Calu3 (cell line): ENCODE measurements at places on chromosomes 12 and 14.

- H3K4me3 ChIP-seq: no peak overlapping the region
- no peaks in the 10 kb centered on the region for H3K36me3 ChIP-seq
- no peak overlapping the region for H3K27ac ChIP-seq
- no peak for DNase-seq
Measured at GRCh38 chr14:85536833-85537190, 6.9 kb downstream of the FLRT2 start.

- peaks cover 100% of the 10 kb centered on the region for H3K27me3 ChIP-seq
- H3K4me1 ChIP-seq: peaks cover 9% of the 10 kb centered on the region
- H3K36me3 ChIP-seq: no peaks in the 10 kb centered on the region
Measured at GRCh38 chr12:53949631-53950436, 4.9 kb upstream of the HOXC12 start.

- H3K27me3 ChIP-seq: no peaks in the 10 kb centered on the region
- no peaks in the 10 kb centered on the region for H3K36me3 ChIP-seq
- no peak overlapping the region for H3K4me3 ChIP-seq
- no peaks in the 10 kb centered on the region for H3K4me1 ChIP-seq
Measured at GRCh38 chr12:60231976-60232907, 636.4 kb downstream of the SLC16A7 start.

DNA sequence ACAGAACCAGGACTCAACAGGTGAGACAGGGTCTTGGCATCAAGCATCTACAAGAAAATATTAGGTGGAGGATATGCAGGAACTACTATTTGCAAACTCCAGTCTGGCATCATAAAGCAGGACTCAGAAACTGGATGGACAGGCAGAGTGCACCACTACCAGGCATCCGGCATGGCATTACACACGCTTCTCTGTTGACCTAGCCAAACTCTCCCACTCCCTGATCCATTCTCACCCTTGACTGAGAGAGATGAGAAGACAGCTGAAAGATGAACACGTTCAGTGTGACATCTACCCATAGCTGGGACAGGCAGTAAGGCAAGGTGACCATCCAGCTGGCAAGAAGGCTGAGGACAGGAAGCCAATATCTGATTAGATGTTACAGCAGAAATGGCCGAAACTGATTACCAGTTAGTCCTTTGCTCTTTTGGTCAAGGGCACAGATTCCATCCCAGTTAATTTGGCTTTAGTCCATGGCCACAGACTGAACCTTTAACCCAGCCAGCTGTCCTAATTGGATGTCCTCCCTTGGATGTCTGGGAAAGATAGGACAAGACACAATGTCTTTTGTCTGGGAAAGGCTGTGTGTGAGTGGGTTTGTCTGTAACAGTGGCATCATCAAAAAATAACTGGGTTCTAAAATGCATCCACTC, 71.6 kb downstream of the BBS10 start:
- no peaks in the 10 kb centered on the region for H3K36me3 ChIP-seq
- no peaks in the 10 kb centered on the region for H3K27me3 ChIP-seq
- H3K27ac ChIP-seq: no peak overlapping the region
- no peak for DNase-seq
- H3K4me1 ChIP-seq: no peaks in the 10 kb centered on the region

DNA sequence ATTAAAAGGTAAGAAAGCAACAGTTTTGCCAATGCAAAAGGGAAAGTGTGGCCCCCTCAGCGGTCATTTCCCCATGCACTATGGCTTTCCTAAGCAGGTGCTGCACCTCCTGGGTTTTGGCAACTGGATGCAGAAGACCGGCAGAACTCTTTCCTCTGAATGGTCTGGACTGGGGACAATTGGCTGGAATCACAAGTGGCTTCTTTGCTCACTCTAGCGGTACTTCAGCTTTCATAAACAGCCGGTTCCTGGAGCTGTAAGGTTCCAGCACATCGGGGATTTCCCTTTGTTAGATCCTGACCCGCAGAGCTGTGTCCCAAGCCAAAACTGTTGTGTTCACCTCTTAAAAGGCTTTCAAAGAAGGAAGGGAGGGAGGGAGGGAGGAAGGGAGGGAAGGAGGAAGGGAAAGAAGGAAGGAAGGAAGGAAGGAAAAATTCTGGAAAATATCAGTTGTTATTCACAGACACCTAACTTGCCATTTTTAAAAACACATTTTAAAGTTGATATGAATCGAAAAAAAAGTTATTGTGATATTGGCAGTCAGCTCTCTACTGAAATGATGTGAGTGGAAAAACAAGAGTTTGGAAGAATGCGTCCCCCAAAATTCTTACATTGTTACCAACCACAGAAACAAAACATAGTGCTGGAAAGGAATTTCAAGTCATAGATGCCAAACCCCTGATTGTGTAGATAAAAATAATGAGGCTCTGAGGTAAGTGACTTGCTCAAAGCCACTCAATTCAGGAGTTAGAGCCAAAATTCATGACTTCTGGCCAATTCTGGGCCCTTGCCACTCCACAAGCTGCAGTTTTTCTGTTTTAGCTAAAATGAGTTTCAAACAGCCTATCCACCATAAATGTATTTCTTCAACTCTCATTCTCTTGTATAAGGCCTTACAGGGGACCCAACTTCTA, 220.6 kb upstream of the HMGA2 start:
- peaks cover 80% of the 10 kb centered on the region for H3K4me1 ChIP-seq
- DNase-seq: peak; percentile 57
- peaks cover 11% of the 10 kb centered on the region for H3K36me3 ChIP-seq
- no peaks in the 10 kb centered on the region for H3K27me3 ChIP-seq
- H3K4me3 ChIP-seq: peak overlapping the region; percentile 68

- no peak overlapping the region for H3K4me3 ChIP-seq
- DNase-seq: no peak
- H3K27ac ChIP-seq: no peak overlapping the region
- peaks cover 34% of the 10 kb centered on the region for H3K4me1 ChIP-seq
Measured at GRCh38 chr14:59303216-59303615, 114.7 kb downstream of the DAAM1 start.

DNA sequence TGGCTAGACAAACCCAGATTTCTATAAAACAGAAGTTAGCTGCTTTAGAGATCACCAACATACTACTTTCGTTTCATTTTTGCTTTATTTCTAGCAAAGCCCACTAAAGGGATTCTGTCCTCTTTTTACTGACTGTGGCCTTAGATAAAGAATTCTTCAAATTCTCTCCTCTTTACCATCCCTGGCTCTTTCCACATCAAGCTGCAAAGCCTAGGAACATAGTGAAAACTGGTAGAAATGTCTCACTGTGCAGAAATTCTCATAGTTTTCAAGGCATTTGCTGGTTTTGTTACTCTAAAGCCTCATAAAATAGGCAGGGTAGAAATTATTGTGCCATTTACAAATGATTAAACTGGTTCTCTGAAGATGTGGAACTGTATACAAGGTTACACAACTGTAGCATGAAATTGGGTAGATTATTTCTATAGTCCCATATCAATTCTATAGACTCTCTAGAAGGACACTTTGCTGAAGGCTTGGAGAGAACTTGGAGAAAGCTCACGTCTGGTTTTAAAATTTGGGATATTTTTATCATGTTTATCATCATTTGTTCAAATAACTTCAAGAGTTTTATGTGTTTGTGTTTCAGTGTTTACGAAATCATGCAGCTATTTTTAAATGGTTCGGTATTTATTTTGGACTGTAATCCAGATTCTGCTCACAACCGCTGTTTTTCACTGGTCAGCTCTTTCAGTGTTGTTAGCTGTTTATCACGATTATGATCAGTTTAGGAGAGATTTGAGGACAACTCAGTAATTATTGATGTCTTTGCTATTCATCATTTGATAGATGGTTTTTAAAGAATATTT, 36.7 kb upstream of the CSRP2 start:
- H3K4me3 ChIP-seq: no peak overlapping the region
- H3K27ac ChIP-seq: no peak overlapping the region
- H3K4me1 ChIP-seq: no peaks in the 10 kb centered on the region
- no peaks in the 10 kb centered on the region for H3K36me3 ChIP-seq
- peaks cover 1% of the 10 kb centered on the region for H3K27me3 ChIP-seq

- no peaks in the 10 kb centered on the region for H3K27me3 ChIP-seq
- peaks cover 12% of the 10 kb centered on the region for H3K4me1 ChIP-seq
- no peak for DNase-seq
- H3K4me3 ChIP-seq: no peak overlapping the region
Measured at GRCh38 chr14:68694516-68695235, 98.2 kb downstream of the ZFP36L1 start.

DNA sequence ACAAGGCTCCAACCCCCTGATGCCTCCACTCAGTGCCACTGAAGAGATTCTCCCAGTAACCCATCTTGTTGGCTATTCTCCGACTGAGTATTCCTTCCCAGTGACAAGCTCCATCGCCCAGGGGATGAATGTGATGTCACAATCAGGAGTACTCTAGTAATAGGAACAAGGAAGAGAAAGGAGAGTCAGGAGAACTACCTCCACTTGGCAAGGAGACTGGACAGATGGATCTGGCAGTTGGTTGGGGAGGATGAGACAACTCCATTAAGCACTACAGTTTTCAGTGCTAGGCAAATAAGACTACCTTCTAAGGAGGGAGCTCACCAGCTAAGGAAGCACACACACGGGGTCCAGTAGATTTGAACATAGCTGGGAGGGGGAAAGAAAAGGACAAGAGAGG, 5.3 kb downstream of the RNF41 start:
- no peak overlapping the region for H3K4me3 ChIP-seq
- peaks cover 44% of the 10 kb centered on the region for H3K36me3 ChIP-seq
- H3K4me1 ChIP-seq: peaks cover 9% of the 10 kb centered on the region
- H3K27ac ChIP-seq: no peak overlapping the region
- no peaks in the 10 kb centered on the region for H3K27me3 ChIP-seq
- no peak for DNase-seq

- H3K27me3 ChIP-seq: peaks cover 14% of the 10 kb centered on the region
- no peak for DNase-seq
- no peak overlapping the region for H3K27ac ChIP-seq
- no peak overlapping the region for H3K4me3 ChIP-seq
- H3K36me3 ChIP-seq: no peaks in the 10 kb centered on the region
Measured at GRCh38 chr12:26340649-26341048, 145.3 kb downstream of the SSPN start.

- H3K27me3 ChIP-seq: no peaks in the 10 kb centered on the region
- H3K27ac ChIP-seq: no peak overlapping the region
- no peak overlapping the region for H3K4me3 ChIP-seq
- no peaks in the 10 kb centered on the region for H3K4me1 ChIP-seq
- peaks cover 5% of the 10 kb centered on the region for H3K36me3 ChIP-seq
Measured at GRCh38 chr14:75753696-75754095, 92.7 kb downstream of the TTLL5 start.

DNA sequence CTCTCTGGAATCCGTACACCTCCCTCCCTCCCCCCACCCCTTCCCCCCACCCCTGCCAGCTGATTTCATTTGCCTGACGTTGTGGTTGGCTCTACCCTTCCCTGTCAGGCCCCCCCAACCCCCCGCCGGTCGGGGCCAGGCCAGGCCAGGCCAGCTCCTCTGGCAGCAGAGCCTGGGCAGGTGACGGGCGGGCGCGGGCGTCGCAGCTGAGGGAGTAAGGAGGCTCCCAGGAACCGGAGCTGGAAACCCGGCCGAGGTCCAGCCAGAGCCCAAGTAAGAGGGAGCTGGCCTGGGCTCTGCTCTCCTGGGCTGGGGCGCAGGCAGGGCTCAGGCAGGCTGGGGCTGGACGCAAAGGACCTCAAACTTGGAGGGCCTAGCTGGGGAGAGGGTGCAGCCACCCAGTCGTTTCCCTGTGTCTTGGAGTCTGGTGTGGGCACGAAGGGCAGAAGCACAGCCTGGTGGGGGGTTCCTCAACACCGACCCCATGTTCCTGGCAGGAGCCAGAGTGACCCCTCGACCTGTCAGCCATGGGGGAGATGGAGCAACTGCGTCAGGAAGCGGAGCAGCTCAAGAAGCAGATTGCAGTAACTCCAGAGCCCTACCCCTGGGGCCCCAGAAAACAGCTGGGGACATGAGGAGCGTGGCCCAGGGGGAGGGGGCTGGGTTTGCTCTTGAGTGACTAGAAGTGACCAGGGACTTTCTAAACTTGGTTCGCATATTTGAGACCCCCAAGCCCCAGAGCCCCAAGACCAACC, at the start of gene GNB3:
TSS of gene GNB3 (plus strand) at position 165 of the 755 bp plus-strand sequence. CDS start at position 528, 363 bp downstream.
- H3K27ac ChIP-seq: no peak within 1 kb of the TSS
- peaks cover under 1% of the 10 kb centered on the region for H3K4me1 ChIP-seq
- peaks cover 4% of the 10 kb centered on the region for H3K36me3 ChIP-seq
- H3K27me3 ChIP-seq: peaks cover 62% of the 10 kb centered on the region

- H3K4me3 ChIP-seq: no peak overlapping the region
- H3K27me3 ChIP-seq: peaks cover 58% of the 10 kb centered on the region
- DNase-seq: no peak
- H3K36me3 ChIP-seq: no peaks in the 10 kb centered on the region
Measured at GRCh38 chr12:107929436-107929835, 154.9 kb downstream of the ASCL4 start.

DNA sequence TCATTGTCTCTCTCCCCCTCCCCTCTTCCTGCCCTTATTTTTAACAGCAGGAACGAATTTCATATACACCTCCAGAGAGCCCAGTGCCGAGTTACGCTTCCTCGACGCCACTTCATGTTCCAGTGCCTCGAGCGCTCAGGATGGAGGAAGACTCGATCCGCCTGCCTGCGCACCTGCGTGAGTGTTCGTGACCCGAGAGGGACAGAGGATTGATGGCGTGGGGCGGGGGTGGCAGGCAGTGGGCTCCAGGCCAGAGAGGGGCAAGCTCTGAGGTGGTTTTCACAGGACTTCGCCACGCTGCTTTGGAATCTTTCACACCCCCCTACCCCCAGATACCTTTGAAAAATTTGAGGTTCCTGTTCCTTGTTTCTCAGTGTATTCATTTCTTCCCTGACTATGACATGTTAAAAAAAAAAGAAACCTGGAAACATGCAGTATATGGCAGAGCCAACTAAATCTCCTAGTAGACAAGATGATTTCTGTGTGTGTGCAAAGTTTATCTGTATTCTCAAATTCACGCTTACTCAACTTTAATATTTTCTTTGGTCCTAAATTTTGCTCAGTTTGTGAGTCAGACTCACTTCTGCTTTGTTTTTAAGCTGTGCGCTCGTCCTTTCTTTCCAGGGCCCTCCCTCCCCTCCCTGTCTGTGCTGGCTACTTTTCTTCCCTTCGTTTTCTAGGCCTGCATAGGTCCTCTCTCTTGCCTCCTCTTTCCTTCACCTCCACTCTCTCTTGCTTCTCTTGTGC, 103.1 kb downstream of the ETV6 start:
- no peaks in the 10 kb centered on the region for H3K27me3 ChIP-seq
- DNase-seq: no peak
- H3K4me3 ChIP-seq: no peak overlapping the region
- peaks cover 51% of the 10 kb centered on the region for H3K4me1 ChIP-seq
- peaks cover 35% of the 10 kb centered on the region for H3K36me3 ChIP-seq
- H3K27ac ChIP-seq: no peak overlapping the region
